ENCODE measurements at places on chromosomes 5 and 9.

- no peak for DNase-seq
Observed at GRCh38 chr5:147052519-147052918, 174.0 kb upstream of the PPP2R2B start.

DNA sequence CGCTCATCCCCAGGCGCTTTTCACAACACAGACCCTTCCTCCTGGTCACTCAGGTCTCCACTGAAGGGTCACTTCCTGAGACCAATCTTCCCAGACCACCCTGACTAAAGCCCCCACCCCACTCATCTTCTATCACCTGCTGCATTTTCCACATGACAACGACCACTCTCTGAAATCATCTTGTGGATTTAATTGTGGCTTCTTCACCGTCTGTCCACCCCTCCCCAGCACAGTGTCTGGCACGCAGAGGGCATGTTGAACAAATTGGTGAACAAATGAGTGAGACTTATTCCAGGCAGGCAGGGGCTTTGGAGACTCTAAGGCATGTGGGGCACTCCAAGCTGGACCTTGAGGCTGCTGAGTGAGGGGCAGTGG lies 8.8 kb downstream of the BARX1 start:
- DNase-seq: no peak

DNA sequence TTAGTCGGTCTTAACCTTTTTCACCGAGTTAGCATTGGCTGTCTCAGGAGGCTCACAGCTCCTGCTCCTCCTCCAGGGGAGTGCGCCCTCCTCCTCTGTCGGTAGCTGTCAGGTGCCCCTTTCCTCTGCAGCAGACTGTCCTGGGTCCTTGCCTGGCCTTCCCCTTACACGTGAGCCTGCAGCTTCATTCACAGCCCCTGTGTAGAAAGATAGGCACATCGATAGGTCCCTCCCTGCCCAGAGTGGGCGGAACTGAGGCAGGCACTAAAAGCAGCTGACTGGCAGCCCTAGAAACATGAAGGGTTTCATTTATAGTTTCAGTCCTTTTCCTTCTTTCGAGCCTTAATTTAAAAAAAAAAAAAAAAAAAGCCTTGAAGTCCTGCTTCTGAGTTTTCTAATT lies 17.2 kb downstream of the TENT4A start:
- no peak for DNase-seq

DNA sequence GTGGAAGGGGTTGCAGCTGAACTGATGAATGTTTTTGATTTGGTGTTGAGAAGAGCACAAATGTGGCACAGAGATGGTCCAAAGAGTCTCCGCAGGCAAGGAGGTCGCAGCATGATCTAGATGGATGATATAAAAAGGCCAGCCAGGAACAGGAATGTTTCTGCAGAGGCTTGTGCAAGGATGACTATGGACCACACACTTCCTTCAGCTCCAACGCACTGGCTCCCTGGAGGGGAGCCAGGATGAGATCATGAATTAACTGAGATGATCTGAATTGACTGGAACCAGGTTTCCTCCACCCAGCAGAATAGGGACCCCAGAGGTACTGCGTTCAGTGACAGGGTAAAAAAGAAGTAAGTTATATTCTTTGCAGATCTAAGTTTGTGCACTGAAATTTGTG lies 89.0 kb downstream of the ARSB start:
- DNase-seq: no peak

GRCh38 chr5:132456296-132456986 lies 34.1 kb downstream of the IRF1 start:
- no peak for DNase-seq

DNA sequence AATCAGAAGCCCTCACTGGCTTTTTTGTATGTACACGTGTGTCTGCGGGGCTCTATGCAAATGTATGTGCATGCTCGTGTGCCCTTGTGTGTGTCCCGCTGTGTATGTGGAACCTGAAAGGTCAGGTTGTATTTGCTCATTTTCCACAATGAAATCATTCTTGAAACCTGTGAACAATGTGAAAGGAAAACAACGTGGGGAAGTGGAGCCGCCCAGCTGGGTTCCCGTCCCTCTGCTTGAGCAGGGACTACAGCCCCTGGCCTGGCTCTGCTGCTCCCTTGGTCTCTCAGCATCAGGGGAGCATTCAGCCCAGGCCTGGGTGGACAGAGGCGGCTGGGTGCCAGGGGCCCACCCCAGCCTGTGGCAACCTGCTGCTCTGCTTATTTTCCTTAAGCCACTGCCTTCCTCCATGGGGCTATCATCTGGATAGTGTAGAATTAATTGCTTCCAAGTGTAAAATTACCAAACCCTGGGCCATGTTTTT lies 3.0 kb downstream of the ECSCR start:
- DNase-seq: no peak

DNA sequence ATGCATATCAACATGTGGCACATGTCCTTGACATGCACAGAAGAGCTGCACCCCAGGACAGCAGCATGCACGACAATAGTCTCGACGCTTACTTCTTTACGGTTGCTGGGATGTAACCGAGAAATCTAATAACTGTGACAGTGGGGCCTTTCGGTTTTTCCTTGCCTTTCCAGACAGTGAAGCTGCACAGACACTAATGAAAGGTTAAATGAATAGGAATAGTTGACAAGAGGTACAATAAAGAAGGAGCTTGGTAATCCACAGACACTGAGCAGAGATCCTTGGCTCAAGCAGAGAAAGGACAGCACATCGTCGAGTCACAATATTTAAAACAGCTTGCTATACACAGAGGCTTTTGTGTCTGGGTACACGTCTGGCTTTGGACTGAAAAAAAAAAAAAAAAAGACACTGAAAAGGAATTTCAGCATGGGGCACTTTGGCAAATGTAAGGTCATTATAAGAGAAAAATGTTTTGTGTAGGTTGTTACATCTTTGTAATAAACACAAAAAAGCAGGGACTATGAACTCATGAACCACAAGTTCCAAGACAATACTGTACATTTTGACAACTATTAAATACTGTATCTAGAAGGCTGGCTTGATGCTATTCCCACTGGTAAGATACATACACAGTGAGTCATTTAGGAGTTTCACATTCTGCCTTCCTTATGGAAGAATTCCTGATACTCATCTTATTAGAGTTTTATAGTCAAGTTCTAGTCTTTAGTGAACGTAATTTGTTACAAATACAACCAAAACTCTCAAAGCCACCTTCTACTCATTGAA lies 5.6 kb downstream of the BNC2 start:
- no peak for DNase-seq

DNA sequence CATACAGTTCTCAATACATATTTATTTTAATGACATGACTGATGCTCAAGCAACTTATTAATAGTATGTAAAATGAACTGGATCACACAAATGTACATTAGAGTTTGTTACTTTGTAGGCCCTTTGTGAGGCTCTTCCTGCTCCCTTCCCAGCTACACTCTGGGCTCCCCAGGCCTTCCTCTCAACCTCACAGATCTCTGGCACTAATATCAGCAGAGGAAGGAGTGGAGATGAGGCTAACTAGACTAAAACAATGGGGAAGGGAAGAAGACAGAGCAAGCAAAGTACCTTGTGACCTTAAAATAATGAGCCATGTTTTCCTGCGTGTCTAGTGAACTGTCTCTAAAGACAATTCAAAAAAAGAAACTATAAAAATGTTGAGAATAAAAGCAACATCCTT lies 30.3 kb upstream of the TEK start:
- no peak for DNase-seq

- DNase-seq: peak; percentile 9
Observed at GRCh38 chr9:133448487-133448972, 11.2 kb upstream of the CACFD1 start.

- no peak for DNase-seq
Observed at GRCh38 chr5:59487772-59488729, 405.5 kb downstream of the PDE4D start.

DNA sequence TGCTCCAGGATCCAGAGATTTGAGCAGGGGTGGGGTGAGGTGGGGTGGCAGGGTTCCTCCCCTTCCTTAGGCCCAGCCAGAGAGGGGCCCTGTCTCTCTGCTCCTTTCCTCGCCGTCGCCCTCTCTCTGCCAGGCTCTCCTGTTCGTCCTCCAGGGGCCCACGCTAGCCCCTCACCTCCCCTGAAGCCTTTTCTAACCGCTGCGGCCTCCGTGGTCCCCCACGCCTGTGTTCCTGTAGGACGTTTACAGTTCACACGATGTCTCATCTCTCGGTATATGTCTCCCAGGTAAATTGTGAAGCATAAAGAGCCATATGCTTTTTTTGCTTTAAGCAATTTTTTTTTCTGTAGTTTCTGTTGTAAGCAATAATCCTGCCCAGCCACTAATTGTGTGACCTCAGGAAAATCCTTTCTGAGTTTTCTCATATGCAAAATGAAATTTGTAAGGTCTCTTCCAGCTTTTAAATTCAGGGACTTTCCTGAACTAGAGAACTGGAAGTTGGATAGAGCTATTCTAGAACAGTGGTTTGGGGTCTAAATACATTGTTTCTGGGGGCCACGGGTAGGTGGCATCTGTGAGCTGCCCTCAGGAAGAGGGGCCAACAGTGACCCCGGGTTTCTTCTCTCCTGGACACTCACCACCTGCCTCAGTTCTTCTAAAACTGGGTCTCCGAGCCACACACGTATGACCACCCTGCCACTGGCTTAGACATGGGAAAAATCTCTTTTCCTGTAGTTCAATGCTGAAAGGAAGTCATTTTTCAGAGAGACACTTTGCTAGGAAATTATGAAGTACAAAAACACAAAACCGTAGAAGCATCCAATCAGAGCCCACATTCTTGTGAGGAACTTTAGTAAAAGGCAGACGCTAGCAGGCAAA lies 50.2 kb upstream of the ZNF366 start:
- DNase-seq: no peak

GRCh38 chr5:124238350-124238749 lies 508.1 kb downstream of the ZNF608 start:
- DNase-seq: no peak

- no peak for DNase-seq
Observed at GRCh38 chr9:16213781-16214515, 656.5 kb downstream of the BNC2 start.

- no peak for DNase-seq
Observed at GRCh38 chr9:75455444-75455921, 367.2 kb downstream of the OSTF1 start.

DNA sequence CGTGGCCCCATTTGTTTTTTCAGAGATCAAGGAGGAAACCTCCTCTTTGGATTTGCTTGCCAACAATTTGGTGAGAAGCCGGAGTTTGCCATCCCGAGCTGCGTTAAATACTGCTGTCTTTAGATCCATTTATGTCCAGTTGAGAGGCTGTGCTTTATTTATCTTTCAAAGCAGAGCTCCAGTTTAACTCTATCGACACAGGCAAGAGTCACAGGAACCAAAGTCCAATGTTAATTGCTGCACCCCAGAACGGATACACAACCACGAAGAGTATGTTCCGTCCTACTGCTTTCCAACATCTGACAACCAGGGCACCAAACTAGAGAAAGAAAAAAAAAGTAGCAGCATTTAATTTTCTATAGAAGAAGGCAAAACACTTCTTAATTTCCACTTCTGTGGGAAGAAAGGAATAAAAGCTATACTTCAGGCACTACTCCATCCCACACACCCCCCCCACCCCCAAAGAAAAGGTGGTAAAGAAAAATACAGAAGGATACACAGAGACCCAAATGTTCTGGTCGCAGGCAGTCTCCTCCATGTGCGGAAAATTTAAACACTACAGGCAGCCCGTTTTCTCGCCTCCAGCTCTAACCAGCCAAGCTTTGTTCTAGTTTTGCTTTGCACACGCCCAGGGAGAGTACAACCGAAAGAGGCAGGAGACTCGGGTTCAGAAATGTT lies 1.1 kb downstream of the FEM1C start:
- DNase-seq: peak; percentile 16

DNA sequence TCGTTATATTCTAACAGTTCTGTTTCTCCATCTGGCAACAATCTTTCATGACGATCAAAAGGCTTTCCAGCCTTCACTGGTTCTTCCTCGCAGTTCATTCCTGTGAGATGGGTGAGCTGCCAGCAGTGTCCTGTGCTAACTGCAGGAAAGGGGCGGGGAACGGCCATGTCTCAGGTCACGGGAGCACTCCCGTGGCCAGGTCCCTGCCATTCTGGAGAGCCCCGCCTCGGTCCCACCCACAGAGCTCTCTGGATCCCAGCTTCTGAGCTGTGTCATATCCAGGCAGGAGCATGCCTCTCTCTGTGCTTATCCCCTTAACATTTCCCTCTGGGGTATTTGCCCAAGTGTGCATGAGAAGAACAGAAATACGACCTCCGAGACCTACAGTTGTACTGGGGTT lies 297.8 kb upstream of the IRX2 start:
- DNase-seq: no peak

DNA sequence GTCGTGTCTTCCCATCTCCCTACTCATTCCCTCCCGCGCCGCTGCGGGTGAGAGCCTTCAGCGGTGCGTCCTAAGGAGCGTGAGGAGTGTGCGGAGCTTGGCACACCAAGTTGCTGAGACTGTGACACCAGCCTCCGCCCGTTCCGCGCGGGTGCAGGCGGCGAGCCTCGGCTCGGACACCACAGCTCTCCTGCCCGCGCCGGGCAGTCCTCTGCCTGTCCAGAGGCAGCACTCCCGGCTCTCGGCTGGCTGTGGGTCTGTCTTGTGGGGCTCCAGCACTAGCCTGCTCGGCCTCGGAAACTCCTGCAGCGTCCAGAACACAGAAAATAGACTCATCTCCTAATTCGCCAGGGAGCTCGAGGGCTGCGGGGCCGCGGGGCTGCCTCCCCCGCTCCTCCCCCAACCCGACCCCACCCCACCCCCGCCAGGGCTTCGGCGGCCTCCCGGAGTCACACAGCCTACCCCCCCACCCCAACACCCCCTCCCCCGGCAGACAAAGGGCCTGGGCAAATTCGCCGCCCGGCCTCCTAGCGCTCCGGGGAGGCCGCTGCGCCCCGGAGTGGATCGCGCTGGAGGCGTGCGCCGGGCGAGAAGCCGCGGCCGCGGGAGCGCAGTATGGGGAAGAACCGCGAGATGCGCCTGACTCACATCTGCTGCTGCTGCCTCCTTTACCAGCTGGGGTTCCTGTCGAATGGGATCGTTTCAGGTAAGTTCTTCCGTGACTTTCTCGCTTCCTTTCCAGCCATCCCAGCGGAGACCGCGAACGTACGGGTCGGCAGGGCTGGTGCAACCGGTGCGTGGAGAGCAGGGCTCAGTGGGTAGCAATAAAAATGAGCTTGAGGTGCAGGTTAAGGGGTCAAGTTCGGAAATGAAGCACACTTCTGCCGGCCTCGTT lies at the start of gene ADAMTS19:
Gene ADAMTS19, plus strand, starts transcription at position 522 of the 895 bp plus-strand sequence. Its CDS starts 94 bp downstream, at position 616.
- peak; percentile 61 for DNase-seq

GRCh38 chr9:27150746-27151406 lies 41.9 kb downstream of the TEK start:
- DNase-seq: no peak

DNA sequence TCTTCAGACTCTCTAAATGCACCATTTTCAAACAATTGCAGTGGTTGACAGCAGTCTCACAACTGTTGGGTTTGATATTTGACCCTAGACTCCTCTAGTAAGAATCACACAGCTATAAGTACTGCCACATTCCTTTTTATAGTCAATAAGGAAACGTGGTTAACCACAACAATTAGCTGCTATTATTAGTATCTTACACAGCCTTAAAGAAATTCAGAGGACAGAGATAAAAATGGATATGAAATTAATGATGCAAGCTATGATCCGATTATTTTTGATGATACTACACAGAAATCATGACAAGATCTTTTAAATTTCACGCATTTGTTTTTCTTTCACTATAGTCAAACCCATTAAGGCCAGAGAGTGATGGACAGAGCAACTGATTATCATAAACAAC lies 288.6 kb upstream of the C9orf72 start:
- DNase-seq: no peak

GRCh38 chr5:157892974-157893373 lies 34.0 kb upstream of the CLINT1 start:
- DNase-seq: no peak

- no peak for DNase-seq
Observed at GRCh38 chr9:110707419-110707818, 38.8 kb downstream of the MUSK start.
